ENCODE measurements at places on chromosomes 2 and 18.

- no peak for DNase-seq
Measured at GRCh38 chr2:39468579-39469451, 31.7 kb upstream of the MAP4K3 start.

DNA sequence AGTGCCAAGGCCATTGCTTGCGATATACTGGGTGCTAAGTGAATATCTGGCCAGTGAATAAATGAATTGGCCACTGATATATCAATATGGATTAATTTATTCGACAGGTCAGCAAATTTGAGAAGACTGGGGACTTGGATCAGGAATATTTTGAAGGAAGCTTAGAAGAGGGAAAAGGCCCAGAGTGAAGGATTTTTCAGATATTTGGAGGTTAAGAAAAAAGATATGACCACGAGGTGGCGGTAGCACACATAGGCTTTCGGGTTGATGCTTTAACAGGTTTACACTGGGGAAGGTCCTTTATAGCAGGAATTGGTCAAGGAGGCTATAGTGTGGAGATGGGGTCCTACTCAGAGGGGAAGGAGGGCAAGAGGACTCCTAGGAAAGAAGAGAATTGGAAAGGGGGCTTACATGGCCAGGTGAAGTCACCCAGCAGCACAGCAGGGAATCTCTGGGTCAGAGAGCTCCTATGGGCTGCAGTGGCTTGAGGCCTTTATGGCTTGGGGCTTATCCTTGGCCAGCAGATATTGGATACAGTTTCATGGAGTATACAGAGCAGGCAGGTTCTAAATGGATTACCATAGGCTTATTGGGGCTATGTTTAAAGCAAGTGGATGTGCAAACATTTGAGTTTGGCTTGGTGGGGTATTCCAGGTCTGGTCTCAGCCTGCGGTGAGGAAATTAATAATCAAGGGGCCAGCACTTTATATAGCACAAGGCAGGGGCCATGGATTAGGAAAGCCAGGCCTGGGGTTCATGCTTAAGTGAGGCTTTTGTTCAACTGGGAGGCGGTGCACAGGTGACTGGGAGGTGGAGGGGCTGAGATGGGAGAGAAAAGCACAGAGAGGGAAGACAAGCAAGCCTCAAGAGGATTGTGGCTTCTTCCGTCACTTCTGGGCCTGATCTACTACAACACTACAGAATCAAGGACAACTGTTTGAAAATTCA, 9.7 kb downstream of the IL1RN start:
- DNase-seq = no peak

DNA sequence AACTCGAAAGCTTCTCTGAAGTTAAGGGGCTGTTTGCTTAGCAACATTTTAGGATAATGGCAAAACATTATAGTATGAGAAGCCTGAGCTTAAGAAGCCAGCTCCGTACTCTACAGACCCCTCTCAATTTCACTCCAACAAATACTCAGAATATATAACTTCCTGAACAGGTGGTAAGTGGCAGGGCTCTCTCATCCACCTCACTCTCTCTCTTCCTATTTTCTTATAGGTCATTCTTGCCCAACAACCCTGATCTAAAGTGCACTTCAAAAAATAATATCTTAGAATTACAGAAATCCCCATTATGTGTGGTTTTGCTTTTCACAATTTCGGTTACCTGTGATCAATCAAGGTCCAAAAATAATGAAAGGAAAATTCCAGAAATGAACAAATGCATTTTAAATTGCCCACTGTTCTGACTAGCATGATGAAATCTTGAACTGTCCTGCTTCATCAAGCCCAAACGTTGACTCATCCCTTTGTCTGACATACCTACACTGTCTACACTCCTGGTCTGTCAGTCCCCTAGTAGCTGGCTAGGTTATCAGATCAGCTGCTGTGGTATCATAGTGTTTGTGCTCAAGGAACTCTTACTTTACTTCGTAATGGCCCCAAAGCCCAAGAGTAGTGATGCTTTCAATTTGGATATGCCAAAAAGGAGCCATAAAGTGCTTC, 122.8 kb upstream of the COL5A2 start:
- no peak for DNase-seq

DNA sequence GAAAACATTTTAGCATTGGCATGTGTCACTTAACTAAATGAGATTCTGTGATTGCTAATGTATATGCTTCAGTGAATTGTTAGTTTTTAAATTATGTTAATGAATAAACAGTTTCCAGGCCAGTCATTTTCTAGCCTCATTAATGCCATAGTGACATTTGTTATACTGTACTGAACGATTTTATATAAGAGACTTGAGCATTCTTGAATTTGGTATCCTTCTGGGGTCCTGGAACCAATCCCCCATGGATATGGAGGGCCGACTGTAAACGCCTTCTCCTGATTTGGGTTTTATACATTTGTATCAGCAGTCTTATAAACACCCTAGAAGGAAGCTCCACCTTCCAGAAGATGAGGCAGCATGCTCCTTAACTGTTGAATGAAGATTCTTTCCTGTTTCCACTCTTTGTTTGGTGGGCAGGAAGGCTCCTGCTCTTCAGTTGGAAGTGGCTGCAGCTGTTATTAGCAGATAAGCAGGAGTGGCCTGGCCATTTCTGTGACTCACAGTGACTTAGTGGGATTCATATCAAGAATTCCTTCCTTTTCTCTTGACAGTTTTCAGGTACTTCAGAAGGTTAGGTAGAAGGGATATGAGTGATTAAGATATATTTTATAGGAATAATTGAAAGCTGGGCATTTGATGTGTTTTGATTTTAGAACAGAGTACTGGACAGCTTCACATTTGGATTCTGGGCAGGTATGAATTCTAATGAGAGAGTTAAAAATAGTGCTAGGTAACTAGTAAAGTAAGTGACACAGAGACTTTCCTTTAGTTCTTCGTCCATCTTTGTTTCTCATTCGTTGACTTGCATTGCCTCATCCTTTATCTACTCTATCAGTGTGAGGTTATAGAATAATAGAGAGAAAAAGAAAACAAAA, 124.9 kb downstream of the PLCL1 start:
- DNase-seq = no peak

GRCh38 chr2:100529900-100530299, 32.9 kb upstream of the PDCL3 start:
- DNase-seq = no peak

GRCh38 chr2:102273619-102274211, 37.6 kb upstream of the IL1RL1 start:
- DNase-seq = no peak

DNA sequence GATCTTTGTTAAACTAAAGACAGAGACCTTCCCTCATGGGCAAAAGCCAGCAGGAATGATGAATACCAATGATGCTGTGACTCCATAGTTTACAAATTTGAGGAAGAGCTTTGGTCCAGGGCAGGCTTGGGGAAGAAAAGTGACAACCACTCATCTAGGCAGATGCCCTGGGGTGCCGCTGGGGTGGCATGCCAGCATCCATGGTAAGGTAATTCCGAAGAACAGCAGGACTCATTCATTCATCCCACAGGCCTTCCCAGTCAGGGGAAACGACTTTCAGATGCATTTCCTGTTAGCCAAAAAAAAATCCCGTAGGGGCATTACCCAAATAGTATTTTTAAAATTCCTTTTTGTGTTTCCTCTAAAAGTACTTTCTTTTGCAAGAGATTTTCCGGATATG, 180.7 kb upstream of the SERPINE2 start:
- no peak for DNase-seq

DNA sequence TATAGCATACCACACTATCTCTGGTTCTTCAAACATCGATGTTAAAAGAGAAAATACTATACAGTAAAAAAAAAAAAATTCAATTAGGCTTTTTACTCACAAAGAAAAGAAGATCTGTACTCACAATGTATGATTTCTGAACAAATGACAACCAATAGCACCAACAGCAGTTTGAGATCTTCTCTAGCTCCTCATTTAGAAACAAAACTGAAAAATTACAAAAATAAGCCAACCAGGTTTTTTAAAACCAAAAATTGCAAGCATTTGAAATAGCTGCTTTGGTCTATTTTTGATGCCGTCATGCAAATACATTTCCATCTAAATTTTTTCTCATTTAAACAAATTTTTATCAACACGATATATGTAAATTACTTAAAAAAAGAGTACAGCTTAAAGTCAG, 34.3 kb upstream of the RALBP1 start:
- DNase-seq = no peak

DNA sequence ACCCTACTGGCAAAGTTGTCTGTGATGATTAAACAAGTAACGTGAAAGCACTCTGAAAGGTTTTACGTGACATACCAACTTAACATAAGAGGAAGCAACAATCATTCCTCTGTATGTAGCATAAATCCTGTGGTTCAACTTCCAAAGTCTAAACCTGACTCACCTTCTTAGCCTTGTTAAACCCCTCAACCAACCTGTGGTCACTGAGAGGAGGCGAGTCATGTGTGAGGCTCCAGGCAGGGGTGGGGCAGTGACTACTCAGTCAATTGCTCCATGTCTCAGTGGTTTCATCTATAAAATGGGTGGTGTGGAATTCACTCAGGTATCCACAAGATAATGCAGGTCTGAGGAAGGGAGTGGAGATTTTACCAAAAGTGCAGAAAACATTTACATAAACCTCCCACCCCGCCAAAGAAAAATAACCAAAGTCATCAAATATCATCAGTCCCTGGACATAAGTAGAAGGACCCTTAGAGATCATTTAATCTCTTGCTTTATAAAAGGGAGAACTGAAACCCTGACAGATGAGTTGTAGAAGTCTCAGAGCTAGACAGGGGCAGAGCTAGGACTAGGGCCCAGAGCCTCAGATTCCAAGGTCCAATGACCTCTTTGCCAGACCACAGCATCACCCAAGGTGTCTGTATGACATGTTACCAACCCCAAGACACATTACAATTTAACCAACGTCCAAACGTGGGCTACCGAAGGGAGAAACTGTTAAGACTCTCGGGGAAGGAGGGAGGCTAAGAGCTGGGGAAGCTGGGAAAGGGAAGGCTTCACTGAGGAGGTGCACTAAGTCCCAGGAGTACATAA, 3.7 kb upstream of the PCBP1 start:
- no peak for DNase-seq

- DNase-seq = no peak
Measured at GRCh38 chr2:74333896-74334586, 9.2 kb downstream of the SLC4A5 start.

GRCh38 chr2:205605638-205606304, 76.5 kb upstream of the NRP2 start:
- no peak for DNase-seq

GRCh38 chr18:29003194-29003593, 826.3 kb upstream of the CDH2 start:
- no peak for DNase-seq

- no peak for DNase-seq
Measured at GRCh38 chr2:99205491-99205890, 24.5 kb downstream of the MRPL30 start.

- no peak for DNase-seq
Measured at GRCh38 chr2:18368008-18368407, 192.4 kb downstream of the RDH14 start.

DNA sequence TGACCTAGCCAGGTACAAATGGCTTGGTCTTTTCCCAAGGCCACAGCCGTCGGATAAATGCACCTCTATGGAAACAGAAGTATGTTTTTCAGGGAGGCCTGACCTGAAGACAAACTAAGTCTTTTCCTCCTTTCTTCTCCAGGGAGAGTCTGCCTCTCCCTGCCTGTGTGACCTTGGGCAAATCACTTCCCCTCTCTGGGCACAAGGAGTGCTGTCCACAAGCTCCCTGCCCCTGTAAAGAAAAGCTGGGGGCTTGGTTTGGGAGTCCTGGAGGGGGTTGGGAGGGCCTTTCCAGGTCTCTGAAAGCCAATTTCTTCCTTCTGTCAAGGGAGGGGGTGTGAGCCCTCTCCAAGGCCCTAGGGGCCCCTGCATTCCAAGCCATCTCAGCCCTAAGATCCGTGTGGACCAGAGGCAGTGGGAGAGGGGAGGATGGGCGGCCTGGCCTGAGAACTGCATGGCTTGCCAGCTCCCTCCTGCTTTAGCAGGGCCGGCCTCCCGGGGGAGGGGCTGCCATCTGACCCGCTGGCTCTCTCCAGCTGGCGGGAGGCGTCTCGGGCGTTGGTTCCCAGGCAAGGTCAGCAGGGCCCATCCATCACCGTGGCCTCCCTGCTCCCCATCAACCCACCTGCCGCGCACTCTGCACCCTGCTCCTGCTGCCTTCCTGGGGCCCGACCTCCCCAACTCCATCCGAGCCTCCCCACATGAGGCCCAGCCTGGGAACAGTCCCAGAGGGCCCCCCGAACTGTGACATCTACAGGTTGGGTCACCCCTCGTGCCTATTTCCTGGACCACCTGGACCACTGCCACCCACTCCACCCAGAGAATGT, 61.4 kb downstream of the SMAD7 start:
- DNase-seq = no peak

DNA sequence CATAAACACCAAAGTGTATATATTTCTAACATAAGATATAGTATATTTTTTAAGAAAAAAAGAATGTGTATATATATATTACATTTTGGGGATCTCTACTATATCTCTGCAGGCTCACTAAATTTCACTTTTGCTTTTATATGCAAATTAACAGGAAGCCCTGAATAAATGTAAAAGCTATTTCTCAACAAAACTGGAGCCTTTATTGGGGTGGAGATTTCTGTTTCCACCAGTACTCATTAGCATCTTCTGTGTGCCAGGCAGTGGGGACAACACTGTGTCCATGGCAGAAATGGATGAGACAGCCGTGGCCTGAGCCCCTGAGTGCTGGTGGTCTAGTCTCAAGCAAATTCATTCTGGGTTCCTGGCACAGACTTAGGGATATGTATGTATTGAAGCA, 41.3 kb downstream of the C18orf63 start:
- no peak for DNase-seq

- DNase-seq = no peak
Measured at GRCh38 chr18:32378705-32379104, 92.0 kb downstream of the GAREM1 start.

- no peak for DNase-seq
Measured at GRCh38 chr2:46702537-46702936, 213.1 kb downstream of the MCFD2 start.

DNA sequence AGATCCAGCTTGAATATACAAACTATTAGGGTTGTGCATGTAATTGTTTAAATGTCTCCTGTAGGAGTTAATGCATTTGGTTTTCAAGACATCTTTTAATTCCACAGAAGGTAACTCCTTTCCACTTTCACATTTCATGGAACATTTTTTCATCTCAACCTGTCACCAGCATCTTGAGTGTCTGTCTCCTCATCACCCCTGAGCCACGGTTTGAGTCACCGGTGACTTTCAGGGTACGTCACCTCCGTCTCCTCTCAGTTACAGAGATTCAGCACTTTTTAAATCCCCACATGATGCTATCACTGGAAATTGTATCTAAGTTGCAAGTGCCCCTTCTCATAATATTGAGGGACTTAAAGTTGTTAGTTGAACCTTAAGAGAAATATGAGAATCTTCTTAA, 25.3 kb downstream of the GPR55 start:
- DNase-seq = no peak

GRCh38 chr18:23270986-23271680, 135.8 kb downstream of the CABLES1 start:
- DNase-seq = no peak

- no peak for DNase-seq
Measured at GRCh38 chr2:71190656-71191569, 36.0 kb downstream of the PAIP2B start.
